CD4-positive, alpha-beta T cell treated with Interleukin-4 for 1 hour (primary cell): ENCODE measurements at places on chromosomes 16 and 17.

DNA sequence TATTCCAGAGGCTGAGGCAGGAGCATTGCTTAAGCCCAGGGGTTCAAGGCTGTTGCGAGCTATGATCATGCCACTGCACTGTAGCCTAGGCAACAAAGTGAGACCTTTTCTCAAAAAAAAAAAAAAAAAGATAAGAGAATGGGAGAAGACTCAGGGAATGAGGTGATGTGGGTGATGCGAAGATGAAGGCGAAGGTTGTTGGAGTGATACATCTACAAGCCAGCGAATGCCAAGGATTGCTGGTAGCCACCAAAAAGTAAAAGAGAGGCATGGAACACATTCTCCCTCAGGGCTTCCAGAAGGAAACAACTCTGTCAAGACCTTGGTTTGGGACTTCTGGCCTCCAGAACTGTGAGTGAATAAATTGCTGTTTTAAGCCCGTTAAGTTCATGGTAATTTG is 26.0 kb upstream of the CNEP1R1 start:
- no peak for DNase-seq

GRCh38 chr16:24836836-24837235 is 8.9 kb upstream of the SLC5A11 start:
- DNase-seq, result no peak

GRCh38 chr16:89341279-89341678 is 123.8 kb downstream of the ZNF778 start:
- no peak for DNase-seq

- DNase-seq, result no peak
Observed at GRCh38 chr16:3175157-3176093, 12.6 kb upstream of the OR1F1 start.

DNA sequence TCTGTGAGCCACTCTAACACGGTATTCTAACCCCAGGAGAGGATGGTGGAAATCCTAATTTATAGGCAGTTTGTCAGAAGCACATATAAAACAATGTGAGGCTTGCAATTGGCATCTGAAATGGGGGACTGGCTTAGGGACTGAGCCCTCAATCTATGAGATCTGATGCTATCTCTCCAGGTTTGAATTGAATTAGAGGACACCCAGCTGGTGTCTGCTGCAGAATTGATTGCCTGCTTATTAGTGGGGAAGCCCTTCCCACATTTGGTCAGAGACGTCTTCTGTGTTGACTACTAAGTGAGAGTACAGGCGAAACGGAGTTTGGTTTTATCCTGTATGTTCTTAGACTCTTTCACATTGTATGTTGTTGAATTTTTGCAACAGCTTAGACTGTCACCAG is 13.6 kb upstream of the TMIGD1 start:
- no peak for DNase-seq

DNA sequence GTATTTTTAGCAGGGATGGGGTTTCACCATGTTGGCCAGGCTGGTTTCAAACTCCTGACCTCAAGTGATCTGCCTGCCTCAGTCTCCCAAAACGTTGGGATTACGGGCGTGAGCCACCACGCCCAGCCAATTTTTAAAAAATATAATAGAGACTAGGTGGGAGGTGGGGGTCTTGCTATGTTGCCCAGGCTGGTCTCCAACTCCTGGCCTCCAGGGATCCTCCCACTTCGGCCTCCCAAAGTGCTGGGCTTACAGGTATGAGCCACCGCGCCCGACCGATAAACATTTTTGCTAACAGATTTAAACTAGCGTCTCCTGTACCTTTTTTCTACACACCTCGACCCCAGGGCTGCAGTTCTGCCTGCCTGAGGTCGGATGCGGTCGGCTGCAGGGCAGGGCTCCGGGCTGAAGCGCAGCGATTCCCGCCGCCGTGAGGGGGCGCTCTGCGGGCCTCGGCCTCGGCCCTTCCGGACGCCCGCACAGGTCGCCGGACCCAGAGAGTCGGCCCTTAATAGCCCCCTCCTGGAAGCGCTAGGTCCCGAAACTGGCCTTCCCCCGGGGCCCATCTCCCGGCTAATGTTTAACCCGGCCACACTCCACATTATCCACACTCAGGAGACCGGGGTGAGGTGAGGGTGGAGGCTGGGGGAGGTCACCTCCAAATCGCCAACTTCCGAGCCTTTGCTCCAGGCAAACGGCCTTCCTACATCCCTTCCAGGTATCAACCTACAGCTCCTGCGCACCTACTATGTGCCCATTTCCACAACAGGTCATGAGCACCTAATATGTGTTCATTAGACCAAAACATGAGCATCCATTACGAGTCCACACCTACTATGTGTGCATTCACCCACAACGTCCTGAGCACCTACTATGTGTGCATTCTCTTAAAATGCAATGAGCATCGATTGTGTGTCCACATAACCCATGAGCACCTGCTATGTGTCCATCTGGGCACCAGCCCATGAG is 2.0 kb upstream of the GLIS2 start:
- DNase-seq, result no peak

GRCh38 chr17:33200587-33200986 is 92.5 kb downstream of the ASIC2 start:
- DNase-seq, result no peak

DNA sequence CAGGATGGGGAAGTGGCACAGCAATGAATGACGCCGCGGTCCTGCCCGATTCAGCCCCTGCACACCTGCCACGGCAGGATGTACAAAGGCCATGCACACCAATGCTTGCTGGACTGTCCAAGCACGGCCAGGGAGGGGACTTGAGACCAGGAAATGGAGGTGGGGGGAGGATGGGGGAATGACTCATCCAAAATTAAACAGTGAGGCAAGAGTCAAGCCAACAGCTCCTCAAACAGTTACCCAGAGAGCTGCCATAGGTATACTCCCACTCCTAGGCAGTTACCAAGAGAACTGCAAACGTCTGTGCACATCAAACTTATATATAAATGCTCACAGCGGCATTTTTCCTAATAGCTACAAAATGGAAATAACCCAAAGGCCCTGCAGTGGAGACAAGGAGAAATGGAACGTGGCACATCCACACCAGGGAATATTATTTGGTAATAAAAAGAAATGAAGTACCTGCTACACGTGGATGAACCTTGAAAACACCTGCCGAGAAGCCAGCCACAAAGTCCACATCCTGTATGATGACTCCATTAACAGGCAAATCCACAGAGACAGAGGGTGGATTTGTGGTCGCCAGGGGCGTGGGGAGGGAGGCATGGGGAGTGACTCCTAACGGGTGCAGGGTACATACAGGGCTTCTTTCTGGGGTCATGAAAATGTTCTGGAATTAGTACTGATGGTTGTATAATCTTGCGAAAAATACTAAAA is 54.1 kb downstream of the VAC14 start:
- DNase-seq, result no peak

DNA sequence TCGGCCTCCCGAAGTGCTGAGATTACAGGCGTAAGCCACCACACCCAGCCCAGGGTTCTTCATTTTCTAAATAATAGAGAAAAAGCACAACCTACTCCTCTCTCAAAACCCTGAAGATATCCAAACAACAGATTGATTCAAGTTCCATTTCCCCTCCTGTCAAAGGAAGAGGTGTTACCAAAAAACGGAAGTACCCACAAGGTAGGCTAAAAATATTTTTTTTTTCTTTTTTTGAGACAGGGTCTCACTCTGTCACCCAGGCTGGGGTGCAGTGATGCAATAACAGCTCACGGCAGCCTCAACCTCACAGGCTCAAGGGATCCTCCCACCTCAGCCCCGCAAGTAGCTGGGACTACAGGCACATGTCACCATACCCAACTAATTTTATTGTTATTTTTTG is 18.9 kb downstream of the UTP6 start:
- DNase-seq, result peak; percentile 20

GRCh38 chr17:81183807-81184206 is 17.8 kb upstream of the AATK start:
- DNase-seq, result no peak
